ENCODE measurements at places on chromosomes 12 and 14. TPM values are rescaled to one million over a fixed set of nuclear protein-coding genes. Genes with fewer than 3 reads are reported as not detected.

- no peak for DNase-seq
Measured at GRCh38 chr12:63302269-63302940, 151.4 kb upstream of the AVPR1A start.

GRCh38 chr12:108768591-108769500, 37.5 kb upstream of the CORO1C start:
- DNase-seq, result no peak

SERPINA4 gene
- total RNA-seq, result not detected

DNA sequence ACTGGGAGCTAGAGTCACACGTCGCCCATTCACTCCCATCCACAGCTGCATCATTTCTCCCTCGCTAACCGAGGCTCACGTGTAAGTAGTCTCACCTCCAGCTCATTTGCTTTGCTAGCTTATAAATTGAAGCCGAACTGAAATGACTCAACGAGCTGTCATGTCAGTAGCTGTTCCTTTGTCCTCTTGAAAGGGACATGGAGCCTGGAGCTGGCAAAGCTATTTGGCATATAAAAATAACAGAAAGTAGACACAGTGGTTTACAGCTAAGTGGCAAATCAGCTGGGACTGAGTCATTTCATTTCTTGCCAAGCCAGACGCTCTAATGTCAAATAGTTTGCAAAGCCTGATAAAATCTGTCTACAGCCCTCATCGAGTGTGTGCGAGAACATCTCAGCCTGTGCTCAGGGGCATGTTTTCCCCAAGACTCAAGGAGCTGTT, 114.4 kb upstream of the TMEM233 start:
- DNase-seq, result no peak

DNA sequence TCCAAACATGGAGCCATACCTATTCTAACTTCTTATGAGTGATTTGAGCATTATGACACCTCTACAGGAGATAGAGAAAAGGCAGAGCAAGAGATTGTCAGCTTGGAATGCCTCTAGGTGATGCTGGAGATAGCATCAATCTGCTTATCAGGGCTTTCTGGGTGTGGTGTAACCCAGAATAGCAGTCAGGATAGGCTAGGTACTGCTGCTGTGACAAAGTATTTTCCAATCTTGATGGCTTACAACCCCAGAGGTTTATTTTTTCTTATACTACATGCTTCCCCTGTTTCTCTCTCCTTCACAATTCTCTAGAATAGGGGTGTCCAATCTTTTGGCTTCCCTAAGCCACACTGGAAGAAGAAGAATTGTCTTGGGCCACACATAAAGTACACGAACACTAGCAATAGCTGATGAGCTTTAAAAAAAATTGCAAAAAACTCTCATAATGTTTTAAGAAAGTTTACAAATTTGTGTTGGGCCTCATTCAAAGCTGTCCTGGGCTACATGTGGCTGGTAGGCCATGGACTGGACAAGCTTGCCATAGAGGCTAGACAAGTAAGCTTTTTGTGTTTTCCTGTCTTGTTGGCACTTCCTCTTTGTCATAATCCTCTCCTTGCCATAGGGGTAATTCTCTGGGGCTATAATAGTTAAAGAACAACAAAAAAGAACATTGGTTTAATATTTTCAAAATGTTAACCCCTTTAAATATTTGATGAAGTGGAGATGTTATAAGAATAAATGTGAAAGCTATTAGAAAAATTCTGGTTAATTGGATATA, 123.9 kb upstream of the PMCH start:
- no peak for DNase-seq

DNA sequence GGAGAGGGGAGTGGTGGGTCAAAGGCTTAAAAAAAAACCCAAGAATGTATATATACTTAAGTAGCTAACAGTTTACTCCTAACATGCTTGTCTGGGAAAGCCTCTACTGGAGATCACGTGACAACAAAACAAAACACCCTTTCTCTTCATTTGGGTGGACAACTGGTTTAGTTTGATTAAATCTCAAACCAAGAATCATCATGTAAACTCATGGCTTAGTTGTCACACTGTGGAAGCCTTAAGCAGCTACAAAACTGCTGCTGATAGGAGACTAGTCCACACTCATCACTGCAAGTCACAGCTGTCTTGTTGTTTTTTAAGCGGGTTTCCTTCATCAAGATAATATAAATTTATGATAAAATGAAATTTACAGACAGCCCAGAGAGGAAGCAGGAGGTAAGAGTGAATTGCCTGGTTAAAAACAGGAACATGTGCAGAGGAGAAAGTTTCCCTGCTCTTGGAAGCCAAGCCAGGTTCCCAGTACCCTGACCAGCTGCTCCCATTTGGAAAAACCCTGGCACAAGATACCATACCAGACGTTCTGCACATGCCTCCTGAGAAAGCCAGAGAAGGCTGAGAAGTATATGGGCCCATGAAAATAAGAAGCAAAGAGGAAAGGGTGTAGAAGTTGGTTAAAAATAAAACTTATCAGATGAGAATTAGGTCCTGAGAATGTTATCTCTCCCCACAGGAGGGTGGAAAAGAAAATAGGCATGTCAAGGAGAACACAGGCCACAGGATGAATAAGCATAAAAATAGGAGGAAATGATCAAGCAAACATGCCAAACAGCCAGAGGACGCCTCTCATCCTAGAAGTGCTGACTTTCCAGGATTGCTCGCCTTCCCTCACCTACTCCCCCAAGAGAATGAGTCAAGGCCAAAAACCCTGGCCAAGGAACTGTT, 34.0 kb downstream of the EGLN3 start:
- DNase-seq, result no peak

GNB3 gene
- total RNA-seq, result 1.2 TPM

Measured in mesenteric fat pad (tissue), 1 donor.